Stimulated activated CD8-positive, alpha-beta memory T cell treated with anti-CD3 and anti-CD28 coated beads, Interleukin-2, amount 100 ng/mL, for 1 hour (primary cell): ENCODE measurements at places on chromosomes 5 and 9.

DNA sequence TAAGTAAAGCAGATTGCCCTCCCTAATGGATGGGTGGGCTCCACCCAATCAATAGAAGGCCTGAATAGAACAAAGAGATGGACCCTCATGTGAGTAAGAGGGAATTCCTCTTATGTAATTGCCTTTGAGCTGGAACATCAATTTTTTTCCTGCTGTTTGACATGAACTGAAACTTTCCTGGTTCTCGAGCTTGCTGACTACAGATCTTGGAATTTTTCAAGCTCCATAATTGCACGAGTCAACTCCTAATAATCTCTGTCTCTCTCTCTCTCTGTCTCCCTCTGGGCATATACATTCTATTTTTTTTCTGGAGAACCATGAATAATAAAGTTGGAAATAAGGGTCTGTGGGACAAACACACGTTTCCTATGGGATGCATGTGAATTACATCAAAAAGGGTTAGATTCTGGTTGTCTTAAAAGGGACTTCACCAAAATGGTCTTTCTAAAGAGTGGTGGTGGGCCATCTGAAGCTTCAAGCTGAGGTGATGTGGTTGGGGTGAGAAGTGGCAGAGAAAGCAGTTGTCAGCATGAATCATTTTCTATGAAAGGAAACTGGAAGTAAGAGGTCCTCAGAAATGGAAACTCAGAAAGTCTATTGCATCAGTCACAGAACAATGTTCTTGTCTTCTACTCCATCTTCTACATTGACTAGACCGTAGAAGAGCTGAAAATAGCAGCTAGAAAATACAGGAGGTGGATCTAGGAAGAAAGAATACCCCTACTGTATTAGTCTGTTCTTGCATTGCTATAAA, 47.0 kb upstream of the HOMER1 start:
- DNase-seq: no peak

DNA sequence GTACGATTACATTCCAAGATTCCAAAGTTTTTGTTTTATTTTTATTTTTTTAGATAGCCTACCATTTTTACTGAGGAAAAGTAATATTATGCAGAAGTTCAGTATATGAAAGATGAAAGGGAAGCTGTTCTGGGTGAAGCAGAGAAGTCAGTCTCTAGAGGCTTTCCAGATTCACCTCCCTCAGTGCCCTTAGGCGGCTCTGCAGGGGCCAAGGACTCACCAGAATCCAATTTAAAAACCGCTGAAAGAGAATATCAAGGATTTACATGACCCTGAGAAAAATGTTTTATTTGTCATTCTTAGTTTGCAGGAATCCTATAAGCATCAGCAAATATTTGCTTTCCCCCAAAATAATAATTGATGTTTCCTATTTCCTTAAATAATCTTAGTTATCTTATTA, 1084.6 kb upstream of the ARRDC3 start:
- DNase-seq: no peak

GRCh38 chr5:176530983-176531901, 6.0 kb downstream of the RNF44 start:
- DNase-seq: no peak

- DNase-seq: no peak
These were observed 1.0 kb upstream of the MXD3 start for GRCh38 chr5:177312649-177313181.

DNA sequence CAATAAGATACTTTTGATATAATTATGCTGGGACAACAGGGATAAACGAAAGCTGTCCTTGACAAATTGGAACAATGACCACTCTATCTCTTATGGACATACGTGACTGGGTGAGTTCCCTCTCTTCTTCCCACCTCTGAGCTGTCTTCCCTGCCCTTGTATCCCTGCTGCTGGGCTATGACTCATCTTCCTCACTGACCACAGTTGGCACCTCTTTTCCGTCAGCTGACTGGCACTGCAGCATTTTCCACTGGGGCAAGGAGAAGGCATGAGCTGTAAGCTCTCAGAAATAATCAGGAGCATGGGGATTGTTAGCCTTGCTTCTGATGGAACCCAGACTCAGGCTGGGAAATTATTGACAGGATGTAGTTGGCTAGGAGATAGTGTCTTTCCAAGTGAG, 48.7 kb downstream of the PCSK1 start:
- no peak for DNase-seq

DNA sequence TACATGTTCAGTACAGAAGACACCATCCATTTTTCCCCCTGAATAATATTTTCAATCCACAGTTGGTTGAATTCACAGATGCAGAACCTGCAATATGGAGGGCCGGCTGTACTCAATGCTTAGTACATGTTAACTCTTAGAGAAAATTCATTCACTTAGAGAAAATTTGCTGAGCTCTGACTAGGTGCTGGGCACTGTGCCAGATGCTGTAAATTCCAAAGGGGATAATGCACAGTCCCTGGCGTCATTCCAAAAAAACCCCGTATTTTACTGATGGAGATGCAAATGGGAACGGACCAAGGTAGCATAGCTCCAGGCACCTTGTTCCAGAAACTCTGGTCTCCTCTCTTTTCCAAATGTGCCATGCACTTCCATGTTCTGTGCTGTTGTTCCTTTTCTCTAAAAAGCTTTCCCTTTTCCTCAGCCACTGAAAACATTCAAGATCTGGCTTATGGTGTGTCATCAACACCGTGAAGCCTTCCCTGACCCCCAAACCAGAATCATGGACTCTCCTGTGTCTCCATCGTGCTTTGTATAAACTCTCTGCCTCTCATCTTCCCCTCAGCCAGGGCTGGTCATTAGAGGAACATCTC, 55.7 kb upstream of the COL15A1 start:
- DNase-seq: no peak

GRCh38 chr5:87686975-87687374, 274.2 kb upstream of the CCNH start:
- DNase-seq: no peak

DNA sequence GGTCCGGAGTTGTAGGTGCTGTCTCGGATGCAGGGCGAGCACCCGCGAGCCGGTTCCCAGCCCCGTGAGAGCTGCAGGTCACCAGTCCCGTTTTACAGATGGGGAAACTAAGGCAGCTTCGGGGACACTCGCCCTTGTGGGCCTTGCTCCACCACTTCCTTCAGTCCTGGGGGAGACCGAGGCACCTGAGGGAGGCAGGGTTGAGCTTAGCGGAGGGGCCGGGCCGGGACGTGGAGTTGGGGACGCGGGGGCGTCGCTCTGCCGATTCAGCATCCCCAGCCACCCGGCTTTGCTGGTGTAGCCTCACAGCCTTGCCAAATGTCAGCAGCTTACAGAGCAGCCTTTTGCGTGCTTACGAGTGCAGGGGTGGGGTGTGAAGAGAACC, 530 bp downstream of the BBLN start:
- DNase-seq: peak; percentile 14

GRCh38 chr9:120893611-120894307, 16.8 kb upstream of the PHF19 start:
- DNase-seq: no peak

GRCh38 chr9:5448016-5448415, 2.3 kb upstream of the CD274 start:
- DNase-seq: no peak

DNA sequence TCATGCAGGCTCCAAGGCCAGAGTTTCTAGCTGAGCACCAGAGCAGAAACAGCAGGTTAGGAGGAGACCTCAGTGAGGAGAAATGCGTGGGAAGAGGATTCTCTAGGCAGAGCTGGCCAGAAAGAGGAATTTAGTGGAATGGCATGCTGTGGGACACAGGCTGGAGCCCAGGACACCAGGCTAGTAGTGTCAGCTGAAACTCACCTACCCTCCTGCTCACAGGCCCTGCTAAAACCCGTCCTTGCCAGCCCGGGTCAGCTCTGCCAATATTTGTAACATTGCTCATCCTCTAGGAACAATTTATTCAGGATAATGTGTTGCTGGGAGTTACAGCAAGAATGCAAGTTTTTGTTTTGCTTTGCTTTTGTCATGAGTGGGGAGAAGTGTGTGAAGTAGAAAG, 40.2 kb upstream of the AGXT2 start:
- no peak for DNase-seq

- no peak for DNase-seq
These were observed 186.7 kb upstream of the SLC24A2 start for GRCh38 chr9:19975499-19975898.

DNA sequence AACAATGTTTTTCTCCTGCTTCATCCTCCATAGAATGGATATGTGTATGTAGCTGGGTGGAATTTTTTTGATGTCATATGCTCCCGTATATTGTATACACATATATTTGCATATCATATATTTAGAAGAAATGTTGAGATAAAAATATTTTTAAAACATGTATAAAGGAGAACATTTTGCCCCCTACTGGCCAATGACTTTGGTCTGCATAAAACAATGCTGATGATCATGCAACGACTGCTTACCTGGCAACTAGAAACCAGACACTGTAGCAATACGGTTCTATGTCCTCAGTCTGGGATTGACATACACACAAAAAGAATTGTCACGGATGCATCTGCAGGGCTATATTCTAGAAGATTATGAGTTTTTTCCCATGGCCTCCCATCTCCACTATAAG, 503.6 kb downstream of the ELAVL2 start:
- no peak for DNase-seq

- no peak for DNase-seq
These were observed 87.9 kb upstream of the FSD1L start for GRCh38 chr9:105359892-105360291.

DNA sequence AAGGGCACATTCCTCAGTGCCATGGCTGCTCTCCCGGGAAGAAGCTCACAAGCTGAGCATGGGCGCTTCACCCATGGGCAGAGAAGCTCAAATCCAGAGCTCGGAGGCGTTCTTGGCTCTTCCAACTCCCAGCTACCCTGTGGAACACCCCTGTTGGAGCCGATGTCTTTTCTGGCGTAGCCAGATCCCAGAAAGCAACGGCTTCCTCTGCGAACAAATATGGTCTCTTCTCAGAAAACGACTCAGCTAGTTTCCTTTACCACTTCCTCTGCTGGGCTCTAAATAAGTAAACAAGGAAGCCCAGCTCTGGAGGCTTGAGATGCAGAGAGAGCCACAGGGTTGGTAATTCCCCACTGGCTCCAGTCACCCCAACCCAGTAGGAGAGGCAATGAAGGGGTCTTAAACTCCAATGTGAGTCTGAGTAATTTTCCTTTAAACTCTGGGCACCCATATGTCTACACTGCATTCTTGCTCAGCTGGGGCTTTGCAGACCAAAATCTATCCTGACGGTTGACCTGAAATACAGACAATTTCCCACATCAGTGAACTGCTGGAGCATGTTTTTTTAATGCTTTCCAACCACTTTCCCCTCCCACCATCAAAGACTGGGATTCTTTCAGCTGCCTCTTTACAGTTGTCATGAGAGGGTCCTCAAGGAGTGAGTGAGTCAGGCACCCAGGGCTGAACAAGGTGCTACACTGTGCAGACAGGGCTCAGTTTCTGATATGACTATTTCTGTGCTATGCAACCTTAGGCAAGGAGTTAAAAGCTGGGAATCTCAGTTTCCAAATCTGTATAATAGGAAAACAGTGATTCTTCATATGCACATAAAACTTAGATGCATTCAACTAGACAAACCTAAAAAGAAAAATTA, at the start of gene LCP2:
LCP2 (minus strand) TSS at position 189 of the 874 bp plus-strand sequence; CDS start at position 23, 166 bp downstream.
- peak; percentile 38 for DNase-seq

DNA sequence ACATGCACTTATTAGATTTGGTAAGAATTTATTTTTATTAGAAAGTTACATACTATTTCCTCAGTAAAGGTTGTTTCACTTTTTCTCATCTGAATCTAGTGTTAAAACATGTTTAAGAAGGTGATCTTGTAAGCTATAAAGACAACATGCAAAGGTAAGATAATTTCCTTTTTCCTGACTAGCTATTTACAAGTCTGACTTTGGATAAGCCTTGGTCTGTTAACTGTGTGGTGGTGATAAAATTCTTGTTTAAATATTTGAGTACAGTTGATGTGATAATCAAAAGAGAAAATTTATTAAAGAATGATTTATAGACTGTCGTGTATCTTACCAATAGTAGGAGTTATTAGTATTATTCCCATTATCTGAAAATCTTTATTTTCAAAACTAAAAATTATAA, 36.9 kb upstream of the GPR21 start:
- no peak for DNase-seq

- no peak for DNase-seq
These were observed 19.0 kb upstream of the SPINK4 start for GRCh38 chr9:33220681-33221567.

DNA sequence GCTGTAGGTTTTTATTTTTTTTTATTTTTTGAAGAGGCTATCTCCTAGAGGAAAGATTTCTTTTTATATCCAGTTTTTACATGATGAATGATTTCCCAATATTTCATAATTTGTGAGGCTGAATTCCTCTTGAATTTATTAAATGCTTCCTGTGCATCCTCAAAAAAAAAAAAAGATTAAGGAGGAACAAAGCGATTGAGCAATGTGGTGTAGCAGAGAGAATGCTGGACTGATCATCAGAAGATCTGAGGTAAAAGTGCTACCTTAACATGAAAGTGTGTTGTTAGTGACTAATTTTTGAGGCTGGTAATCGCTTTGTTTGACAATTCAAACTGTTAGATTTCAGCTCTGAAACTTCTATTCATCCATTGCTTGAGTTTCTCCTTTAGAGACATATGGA, 125.1 kb downstream of the ESM1 start:
- no peak for DNase-seq

- no peak for DNase-seq
These were observed 63.0 kb upstream of the CTSL start for GRCh38 chr9:87662808-87663528.

DNA sequence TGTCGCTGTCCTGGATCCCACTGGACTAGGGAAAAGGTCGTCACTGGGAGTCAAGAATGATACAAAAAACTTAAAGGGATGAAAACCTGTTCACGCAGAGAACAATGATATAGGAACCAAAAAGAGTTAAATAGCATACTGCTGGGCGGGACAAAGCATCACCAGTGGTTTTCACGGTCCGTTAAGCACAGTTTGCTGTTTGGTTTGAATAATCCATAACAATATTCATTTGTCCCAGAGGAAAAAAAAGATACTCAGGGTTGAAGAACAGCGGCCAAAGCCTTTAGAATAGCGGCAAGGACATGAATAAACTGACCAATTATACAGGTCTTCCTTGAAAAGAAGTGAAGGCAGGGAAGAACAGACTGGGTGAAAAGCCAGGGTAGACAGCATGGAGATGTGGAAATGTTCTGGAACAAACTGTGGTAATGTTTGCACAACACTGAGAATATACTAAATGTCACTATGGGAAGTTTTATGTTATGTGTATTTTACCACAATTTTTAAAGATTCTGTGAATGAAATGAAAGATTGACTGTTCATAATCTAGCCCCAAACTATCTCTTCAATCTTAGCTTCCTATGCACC, 60.8 kb downstream of the MTMR12 start:
- DNase-seq: no peak

GRCh38 chr5:132375957-132376356, 6.4 kb downstream of the SLC22A5 start:
- no peak for DNase-seq

DNA sequence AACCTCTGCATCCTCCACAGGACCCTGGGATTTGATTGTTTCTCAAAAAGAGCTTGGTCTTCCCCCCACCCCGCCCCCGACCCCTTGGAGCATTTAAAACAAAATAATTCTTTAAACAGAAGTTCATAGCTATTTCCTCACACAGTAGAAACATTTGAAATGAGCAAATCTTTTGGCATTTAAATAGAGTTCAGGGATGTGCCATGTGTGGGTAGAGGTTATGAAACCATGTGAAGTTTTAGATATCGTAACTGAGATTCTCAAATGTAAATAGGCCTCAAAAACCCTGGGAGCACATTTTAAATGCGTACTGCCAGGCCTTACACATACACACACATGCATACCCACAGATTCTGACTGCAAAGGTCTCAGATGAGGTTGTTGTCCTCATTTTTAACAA, 66.5 kb downstream of the EPB41L4B start:
- no peak for DNase-seq

GRCh38 chr5:50711280-50711679, 44.8 kb downstream of the PARP8 start:
- peak; percentile 18 for DNase-seq

- no peak for DNase-seq
These were observed 30.8 kb upstream of the ENHO start for GRCh38 chr9:34553511-34554021.
